AG20443 (cell line): ENCODE measurements at places on chromosomes 2 and 18.

GRCh38 chr2:12884713-12885282, 168.1 kb downstream of the TRIB2 start:
- DNase-seq, result peak; percentile 82

GRCh38 chr18:13482618-13482945, 243.8 kb downstream of the FAM210A start:
- no peak for DNase-seq

GRCh38 chr2:240433973-240434727, 1.3 kb upstream of the GPC1 start:
- peak; percentile 93 for DNase-seq

GRCh38 chr2:27174638-27175037, 25.8 kb downstream of the TCF23 start:
- no peak for DNase-seq

GRCh38 chr18:77208964-77209363, 40.7 kb upstream of the GALR1 start:
- DNase-seq, result no peak

GRCh38 chr2:70472221-70472890, 81.3 kb downstream of the TGFA start:
- no peak for DNase-seq

DNA sequence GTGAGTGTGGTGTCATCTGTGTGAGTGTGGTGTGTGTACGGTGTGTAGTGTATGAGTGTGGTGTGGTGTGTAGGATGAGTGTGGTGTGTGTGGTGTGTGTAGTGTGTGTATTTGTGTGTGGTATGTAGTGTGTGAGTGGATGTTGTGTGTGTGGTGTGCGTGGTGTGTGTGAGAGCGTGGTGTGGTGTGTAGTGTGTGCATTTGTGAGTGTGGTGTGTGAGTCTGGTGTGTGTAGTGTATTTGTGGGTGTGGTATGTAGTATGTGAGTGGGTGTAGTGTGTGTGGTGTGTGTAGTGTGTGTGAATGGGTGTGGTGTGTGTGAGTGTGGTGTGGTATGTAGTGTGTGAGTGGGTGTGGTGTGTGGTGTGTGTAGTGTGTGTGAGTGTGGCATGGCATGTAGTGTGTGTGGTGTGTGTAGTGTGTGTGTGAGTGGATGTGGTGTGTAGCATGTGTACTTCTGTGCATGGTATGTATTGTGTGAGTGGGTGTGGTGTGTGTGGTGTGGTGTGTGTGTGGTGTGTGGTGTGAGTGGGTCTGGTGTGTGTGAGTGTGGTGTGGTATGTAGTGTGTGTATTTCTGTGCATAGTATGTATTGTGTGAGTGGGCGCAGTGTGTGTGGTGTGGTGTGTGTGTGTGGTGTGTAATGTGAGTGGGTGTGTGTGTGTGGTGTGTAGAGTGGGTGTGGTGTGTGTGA, 227.8 kb downstream of the BCL2 start:
- DNase-seq, result no peak

DNA sequence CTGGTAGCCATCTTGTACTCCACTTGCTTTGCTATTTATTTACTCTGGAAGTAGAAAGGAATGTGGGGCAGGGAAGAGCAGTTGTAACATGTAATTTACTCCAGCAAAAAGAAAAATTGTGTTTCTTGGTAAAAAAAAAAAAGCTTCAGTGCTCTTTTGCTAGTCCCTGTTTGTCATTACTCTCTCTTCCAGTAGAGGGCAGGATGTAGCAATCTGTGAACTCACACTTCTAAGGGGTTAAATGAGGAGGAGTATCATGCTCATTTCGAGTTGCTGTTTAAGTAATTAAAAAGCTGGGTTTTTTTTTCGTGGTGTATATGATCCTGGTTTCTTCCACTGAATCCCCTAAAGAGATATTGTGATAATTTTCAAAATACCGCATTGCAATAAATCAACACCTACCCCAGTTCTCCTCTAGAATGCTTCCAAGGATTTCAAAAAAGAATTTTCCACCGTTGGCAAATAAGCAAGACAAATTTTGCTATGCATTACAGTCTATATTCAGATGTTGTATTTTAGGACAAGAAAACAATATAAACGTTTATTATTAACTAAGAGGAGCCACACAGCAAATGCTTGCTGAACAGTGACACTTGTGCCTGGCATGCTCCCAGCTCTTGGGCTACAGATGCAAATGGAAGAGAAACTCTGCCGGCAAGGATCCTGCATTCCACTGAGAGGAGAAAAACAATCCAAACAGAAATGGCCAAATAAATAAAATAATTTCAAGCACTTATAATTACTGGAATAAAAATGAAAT, 261.6 kb downstream of the ASXL3 start:
- peak; percentile 7 for DNase-seq

DNA sequence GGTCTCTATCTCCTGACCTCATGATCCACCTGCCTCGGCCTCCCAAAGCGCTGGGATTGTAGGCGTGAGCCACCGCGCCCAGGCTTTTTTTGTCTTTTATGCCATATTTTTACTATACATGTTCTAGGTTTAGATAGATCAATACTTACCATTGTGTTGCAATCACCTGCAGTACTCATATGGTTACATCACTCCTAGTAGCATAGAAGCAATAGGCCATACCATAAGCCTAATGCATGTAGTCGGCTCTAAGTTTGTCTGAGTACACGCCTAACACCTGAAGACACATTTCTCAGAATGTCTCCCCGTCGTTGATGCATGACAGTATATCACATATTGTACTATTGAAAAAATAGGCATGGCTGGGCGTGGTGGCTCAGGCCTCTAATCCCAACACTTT, 27.1 kb upstream of the TGIF1 start:
- no peak for DNase-seq

DNA sequence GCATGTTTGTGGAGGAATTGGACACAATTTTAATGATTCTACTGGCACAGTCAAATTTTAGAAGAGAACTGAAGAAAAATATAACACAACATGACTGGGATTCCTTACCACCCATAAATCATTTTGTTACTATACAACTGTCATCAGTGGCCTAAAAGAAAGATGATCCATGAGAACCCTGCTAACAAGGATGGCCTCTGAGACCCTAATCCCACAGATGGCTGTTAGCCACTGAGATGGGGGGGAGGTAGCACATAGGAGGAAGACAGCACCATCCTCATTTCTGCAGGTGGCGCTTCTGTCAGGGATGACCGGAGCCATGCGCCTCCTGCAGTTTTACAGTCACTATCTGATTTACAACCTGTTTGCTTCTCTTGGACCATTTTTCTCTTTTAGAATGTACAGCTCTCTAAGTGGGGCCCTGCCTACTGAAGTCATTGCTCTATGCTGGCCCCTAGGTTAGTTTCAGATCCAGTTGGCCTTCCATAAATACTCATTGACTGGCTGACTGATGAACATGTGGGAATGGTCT, 279.8 kb downstream of the NAPG start:
- DNase-seq, result no peak

- DNase-seq, result no peak
These were observed 258.8 kb downstream of the MREG start for GRCh38 chr2:215754546-215754945.

- peak; percentile 52 for DNase-seq
These were observed 9.1 kb downstream of the WIPF1 start for GRCh38 chr2:174588463-174588862.

DNA sequence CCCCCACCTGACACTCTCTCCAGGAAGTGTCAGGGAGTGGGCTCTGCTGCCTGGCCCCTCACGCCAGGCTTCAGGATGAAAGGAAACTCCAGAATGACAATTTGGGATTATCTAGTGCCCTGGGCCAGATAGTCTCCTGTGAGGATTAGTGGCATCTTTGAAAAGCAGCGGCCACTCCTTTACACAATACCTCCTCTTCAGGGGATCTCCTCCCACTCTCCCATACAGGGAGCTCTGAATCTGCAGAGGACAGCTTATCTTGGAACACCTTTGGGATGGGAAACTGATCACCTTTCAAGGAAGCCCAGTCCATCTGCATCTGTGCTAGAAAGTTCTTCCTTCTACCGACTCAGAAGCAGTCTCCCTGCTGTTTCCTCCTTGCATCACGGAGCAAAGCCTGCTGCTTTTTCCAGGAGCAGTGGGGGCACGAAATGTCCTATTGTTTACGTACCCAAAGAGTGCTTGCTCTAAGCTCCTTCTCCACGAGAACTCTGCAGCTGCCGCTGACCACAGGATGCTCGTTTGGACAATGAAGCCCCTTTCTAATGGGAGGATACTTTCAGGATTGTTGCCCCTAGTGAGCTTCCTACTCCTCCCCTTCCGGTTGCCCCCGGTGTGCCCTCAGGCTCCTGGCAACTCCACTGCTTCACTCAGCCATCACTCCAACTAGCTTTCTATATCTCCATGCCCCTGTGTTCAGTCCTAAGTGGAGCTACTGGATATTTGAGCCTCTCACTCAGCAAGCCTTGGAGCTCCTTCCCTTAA, 31.5 kb downstream of the SIX3 start:
- DNase-seq, result no peak

GRCh38 chr18:65659312-65659711, 91.5 kb upstream of the CDH7 start:
- no peak for DNase-seq

DNA sequence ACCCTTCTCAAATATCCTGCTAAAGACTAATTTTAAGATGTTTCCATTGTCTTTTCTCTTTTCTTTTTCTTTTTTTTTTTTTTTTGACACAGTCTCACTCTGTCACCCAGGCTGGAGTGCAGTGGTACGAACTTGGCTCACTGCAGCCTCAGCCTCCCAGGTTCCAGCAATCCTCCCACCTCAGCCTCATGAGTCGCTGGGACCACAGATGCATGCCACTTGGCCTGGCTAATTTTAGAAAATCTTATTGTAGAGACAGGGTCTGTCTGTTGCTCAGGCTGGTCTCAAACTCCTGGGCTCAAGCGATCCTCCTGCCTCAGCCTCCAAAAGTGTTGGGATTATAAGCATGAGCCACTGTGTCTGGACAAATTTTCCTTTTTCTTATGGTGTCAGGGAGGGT, 167.5 kb downstream of the MCFD2 start:
- DNase-seq, result no peak

- DNase-seq, result no peak
These were observed 55.1 kb upstream of the IL1RL1 start for GRCh38 chr2:102256276-102256675.

DNA sequence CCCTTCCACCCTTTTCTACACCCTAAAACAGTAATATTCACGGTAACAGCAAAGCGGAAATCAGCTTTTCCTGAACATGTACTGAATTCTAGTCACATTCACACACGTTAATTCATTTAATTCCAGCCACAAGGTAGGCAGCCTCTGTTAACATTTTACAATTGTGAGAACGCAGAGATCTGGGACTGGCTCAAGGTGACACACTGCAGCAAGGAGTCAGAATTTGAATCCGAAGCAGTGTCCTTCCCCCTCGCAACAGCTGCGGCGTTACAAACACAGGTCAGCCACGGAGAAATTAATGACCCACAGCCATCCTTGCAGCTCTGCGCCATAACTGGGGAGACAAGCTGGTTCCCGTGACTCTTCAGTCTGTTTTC, 818 bp upstream of the SLC20A1 start:
- DNase-seq, result no peak

DNA sequence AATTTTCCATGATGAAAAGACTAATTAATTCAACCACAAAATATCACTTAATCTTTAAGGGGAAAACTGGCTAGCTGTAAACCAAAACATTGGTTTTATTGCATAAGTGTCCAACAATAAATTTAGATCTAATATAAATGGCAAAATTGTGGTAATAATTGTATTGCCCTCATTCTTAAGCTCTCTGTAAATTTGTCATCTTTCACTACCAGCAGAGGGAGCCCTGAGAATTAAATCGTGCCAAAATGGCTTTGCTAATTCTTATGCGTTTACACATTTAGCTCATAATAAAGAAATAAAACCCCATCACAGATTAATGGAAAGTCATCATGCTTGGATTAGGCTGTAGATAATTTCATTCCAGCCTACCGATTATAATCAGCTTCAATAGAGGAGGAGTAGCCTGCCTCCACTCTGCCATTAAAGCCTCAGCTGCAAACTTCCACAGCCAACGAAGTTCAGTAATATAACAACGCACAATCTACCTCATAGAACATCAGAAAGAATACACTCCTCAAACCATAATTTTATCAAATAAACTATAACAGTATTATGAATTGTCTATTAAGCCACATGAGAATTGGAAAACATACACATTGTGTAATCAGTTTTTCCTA, 70.0 kb upstream of the ATP5MC3 start:
- peak; percentile 39 for DNase-seq

- DNase-seq, result no peak
These were observed 42.1 kb upstream of the TTC39C start for GRCh38 chr18:23972453-23972852.

- DNase-seq, result no peak
These were observed 62.4 kb upstream of the LTBP1 start for GRCh38 chr2:32884346-32884745.

DNA sequence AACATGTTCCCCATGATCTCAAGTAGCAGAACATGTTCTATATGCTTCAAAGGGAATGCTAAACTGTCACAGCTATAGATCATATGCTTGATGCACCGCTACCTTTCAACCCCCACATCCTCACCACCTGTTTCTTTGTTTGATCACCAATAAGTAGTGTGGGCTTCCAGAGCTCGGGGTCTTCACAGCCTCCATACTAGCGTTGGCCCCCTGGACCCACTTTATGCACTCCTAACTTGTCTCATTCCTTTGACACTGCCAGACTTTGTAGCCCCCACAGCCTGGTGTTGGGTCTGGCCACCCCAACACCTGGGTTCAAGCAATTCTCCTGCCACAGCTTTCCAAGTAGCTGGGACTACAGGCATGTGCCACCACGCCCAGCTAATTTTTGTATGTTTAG, 11.6 kb upstream of the RBM44 start:
- no peak for DNase-seq

DNA sequence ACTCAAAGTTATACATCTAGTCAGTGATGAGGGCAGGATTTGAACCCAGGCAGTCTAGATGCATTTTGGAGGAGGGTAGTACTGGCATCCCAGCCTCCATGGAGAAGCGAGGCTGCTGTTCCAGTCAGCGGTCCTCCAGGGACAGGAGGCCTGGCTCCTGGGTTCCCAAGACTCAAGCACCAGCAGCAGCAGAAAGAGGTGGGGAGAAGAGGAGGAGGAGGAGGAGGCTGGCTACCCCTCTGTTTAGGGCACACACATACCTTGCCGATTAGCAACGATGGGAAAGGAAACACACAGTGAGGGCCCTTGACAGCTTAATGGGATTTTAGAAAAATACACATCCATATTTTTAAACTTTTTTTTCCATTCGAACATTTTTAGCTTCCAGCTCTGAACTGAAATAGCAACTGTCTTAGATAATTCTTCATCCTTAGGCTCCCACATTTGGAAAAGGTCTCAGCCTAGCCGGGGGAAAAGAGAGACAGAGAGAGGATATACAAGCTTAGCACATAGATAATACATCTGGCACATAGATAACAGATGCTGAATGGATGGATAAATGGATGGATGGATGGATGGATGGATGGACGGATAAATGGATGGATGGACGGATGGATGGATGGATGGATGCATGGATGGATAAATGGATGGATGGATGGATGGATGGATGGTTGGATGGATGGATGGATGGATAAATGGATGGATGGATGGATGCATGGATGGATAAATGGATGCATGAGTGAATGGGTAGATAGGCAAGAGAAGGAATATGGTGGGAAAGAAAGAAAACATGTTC, 87.9 kb downstream of the LBH start:
- no peak for DNase-seq

- no peak for DNase-seq
These were observed 895.4 kb downstream of the CNTNAP5 start for GRCh38 chr2:124920448-124920847.
